ENCODE measurements at places on chromosomes 3 and 15.

GRCh38 chr3:8736436-8736835 is 2.8 kb downstream of the CAV3 start:
- DNase-seq = no peak

DNA sequence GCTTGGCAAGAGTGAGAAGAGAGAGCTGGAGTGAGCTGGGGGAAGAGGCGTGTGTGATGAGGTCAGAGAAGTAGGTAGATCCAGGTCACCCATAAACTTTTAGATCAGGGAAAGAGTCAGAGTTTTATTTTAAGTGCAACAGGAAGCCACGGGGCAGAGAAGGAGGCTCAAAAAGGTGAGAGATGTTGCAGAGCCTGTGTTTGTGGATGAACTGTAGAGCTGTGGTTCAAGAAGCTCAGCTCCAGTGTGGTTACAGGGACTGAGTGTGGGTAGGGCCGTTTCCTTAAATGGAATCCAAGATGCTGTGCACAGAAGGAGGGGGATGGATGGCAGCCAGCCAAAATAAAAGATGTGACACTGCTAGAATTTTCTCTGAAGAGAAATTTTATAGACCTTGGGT is 337.2 kb downstream of the SATB1 start:
- no peak for DNase-seq

DNA sequence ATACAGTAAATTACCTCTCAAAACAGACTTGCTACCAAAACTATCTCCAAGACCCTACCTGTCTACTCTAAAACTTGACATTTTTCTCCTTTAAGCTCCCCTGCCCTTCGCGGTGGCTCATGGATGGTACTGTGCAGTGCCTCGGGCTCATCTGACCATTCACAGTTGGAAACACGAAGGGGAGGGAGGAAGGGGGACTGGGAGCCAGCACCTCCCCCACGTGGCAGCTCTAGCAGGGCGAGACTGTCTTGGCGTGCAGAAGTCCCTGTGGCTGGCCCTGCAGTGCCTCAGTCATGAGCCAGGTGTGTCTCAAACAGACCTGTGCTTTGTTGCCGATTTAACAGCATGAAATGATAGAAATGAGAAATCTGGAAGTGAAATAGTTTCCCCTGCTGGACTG is 372.0 kb downstream of the GABRG3 start:
- DNase-seq = no peak

DNA sequence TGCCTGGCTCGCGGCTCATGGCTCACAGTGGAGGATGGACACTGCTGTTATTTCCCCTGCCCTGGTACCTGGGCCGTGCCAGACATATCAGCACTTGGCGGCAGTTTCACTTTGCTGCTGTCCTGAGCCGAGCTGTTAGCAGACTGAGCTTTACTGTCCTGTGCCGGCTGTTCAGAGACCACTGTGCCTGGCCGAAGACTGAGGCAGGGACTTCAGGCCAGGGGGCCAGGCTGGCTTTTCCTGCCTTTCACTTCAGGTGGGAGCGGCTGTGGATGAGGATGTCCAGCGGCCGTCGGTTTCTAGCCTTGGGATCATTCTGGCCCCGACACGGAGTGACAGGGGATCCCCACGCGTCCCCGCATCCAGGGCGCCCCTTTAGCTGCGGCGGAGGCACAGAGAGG is 1.1 kb downstream of the ATP10A start:
- DNase-seq = no peak

- DNase-seq = no peak
Measured at GRCh38 chr15:92409006-92409405, 15.3 kb downstream of the ST8SIA2 start.

- no peak for DNase-seq
Measured at GRCh38 chr15:100732211-100733055, 130.0 kb downstream of the ASB7 start.

DNA sequence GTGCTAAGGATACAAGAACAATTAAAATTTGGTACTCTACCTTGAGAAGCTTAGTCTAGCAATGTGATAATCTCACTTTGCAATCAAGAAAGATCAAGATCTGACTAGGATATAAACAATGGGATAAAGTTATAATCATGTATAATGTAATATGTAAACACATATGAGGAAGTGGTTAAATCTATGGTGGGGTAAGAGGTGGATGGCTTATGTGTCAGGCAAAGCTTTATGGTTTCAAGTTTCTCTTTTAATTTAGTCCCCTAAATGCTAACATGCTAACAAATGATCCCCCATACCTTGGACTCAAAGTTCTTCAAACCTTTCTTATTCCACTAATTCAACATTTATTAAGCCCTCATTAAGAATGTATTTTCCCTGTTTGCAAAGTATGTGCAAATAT is 2.5 kb downstream of the RSL24D1 start:
- no peak for DNase-seq

DNA sequence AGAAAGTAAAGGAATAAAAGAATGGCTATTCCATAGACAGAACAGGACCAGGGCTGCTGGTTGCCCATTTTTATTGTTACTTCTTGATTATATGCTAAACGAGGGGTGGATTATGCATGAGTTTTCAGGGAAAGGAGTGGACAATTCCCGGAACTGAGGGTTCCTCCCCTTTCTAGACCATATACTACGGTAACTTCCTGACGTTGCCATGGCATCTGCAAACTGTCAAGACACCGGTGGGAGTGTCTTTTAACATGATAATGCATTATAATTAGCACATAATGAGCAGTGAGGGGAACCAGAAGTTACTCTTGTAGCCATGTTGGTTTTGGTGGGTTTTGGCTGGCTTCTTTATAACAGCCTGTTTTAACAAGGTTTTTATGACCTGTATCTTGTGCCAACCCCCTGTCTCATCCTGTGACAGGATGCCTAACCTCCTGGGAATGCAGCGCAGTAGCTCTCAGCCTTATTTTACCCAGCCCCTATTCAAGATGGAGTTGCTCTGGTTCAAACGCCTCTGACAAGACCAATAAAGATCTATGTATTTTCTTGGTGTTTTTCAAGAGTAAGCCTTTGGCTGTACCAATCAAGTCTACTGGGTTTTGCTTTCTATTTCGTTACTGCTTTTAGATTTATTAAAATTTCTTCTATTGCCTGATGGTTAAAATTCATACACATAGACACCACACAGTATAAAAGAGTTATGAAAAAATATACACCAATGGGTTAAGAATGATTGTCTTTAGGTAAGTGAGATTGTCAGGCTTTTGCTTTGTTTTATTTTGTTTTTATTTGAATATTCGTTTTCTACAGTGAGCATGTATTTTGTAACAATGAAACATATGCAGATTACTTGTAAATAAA is 37.4 kb upstream of the CTDSPL start:
- no peak for DNase-seq

GRCh38 chr3:101634591-101635196 is 42.2 kb downstream of the ZBTB11 start:
- no peak for DNase-seq

DNA sequence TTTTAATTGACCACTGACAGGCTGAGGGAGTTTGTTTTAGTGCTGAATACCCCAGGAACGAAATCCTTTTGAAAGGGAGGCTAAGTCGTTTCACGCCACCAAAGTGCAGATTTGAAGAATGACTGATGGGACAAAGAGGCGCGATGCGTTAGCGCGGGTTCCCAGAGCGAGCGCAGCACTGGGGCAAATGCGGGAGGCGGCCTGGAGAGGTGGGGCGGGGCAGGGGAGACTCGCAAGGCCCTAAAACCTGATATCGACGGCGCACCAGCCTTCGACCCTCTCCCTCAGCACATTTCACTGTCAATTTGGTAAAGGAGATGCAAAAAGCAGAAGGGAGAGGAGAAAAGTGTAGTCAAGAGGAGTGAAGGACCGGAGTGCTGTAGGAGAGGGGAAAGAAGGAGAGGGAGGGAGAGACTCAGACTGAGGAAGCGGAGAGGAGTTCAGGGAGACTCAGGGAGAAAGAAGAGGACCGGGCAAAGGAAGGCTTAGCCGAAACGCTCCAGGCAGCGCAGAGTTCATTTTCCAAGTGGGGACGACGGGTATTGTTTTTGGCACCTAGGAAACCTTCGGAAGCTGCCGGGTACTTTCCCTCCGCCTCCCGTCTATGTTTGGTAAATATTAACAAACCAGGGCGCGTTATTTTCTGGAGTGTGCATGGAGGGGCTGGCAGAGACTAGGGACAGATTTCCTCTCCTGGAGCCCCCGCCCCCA is 3.8 kb upstream of the FOXB1 start:
- DNase-seq = no peak

- no peak for DNase-seq
Measured at GRCh38 chr15:60351066-60351465, 46.7 kb downstream of the ANXA2 start.

All from stimulated activated CD4-positive, alpha-beta T cell treated with anti-CD3 and anti-CD28 coated beads, Interleukin-12 subunit alpha, Interleukin-12 subunit beta, amount 100 ng/mL, for 48 hours (primary cell).